ENCODE measurements at places on chromosomes 2 and 18.

DNA sequence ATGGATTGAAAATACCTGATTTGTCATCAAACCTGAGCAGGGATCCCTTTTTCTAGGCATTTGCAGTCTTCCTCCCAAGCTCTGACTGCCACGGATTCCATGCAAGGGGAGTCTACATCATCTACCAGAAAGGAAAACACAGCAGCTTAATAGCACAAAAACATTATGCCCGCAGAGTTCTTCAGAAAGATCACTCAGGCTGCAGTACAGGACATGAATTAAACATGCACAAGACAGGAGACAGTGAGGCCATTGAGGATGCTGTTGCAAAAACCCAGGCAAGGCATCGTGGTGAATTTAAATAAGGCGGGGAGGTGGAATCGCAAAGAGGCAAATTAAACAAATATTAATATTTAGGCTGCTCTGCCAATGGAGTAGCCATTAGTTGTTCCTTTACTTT, 88.5 kb downstream of the MRPS9 start:
- no peak for DNase-seq

DNA sequence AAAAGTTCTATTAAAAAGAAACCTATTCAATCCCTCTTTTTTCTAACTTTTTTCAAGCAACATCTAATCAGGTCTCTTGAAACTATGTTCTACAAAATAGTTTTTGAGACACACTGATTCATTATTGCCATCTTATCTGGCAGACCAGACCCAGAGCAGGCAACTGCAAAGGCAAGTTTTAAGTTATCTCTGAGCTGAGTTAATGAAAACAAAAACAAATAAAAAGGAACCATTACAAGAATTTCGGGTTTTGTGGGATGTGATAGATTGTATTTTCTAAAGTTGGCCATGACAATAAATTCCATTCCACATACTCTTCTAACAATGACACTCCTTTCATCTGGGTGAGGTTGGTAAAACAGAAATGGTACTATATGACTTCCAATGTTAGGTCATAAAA, 15.2 kb upstream of the TWSG1 start:
- no peak for DNase-seq

- DNase-seq: no peak
Observed at GRCh38 chr18:44876024-44876423, 195.3 kb downstream of the SETBP1 start.

- DNase-seq: peak; percentile 72
Observed at GRCh38 chr18:13566941-13567746, 159.2 kb downstream of the FAM210A start.

DNA sequence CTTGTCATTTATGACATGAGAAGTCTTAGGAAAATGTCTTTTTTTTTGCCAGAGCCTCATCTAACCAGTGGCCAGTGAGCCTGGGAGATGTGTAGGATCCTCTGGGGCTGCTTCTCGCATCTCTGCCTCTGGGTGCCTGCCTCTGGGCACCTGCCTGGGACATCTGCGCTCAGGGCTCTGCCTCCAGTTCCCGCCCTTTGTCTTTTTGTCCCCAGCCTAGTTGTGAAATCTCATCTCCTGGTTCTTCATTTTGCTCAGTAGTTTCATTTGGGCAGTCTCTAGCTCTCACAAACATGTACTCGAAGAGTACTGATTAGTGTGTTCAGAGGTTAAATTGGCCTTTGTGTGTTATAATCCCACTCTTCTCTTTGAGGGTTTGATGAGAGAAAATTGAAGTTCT, 92.0 kb downstream of the LTBP1 start:
- no peak for DNase-seq

- no peak for DNase-seq
Observed at GRCh38 chr18:52615321-52615720, 275.3 kb downstream of the DCC start.

DNA sequence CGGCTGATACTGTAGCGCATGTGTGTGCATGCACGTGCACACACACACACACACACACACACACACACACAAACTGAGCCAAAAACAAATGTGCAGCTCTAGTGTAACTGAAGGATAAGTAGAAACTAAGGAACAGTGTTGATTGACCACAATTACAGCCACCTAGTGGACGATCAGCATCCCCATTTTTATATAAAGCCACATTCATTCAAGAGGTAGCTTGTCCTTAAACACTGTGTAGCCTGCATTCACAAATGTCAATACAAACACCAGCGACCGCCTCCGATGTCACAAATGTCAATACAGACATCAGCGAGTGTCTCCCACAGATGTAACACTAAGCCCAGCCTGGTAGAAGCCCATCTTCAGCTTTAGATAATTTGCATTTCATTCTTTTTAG, 167.4 kb downstream of the PTGR3 start:
- DNase-seq: no peak
